Pancreas (tissue), 10 donors: ENCODE measurements at places on chromosomes 6 and 20.

DNA sequence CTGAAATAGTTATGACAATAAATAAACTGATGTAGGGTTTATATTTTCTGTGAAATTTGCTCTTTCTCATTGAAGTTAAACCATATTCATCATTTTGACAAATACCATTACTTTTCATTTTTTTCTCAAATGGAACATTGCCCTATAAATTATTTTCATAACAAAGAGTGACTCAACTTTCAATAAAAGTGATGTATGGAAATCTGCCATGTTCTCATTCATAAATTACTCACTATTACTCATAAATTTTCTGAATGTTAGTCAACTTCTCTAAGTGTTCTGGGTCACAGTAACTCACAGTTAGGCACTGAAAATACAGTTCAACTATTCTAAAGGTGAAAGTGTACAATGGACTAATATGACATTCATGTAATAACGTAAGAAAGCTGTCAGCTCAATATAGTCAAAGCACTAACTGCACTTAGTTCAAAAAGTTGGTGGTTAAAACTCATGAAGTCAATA is 19.0 kb upstream of the STX11 start:
- H3K27ac ChIP-seq, result no peak overlapping the region
- DNase-seq, result no peak
- no peaks in the 10 kb centered on the region for H3K4me1 ChIP-seq
- H3K27me3 ChIP-seq, result no peaks in the 10 kb centered on the region
- no peaks in the 10 kb centered on the region for H3K36me3 ChIP-seq
- H3K4me3 ChIP-seq, result no peak overlapping the region

DNA sequence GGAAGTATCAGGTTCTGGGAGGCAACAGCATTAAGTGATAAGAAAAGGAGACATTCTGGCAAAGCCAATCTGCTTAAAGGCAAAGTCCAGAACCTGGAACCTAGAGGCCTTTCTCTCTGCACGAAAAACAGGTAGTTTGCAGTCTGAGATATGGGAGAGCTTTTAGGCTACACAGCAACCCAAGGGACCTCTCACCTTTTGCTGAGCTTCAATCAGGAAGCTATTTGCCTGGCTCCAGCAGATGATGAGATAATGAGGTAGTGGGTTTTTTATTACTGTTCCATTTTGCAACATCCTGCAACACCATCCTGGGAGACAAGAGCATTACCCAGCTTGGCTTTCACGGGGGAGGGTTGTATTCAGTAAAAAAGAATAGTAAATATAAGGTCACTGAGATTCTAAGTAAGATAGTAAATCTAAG is 143.1 kb downstream of the ADGRG6 start:
- no peak for DNase-seq
- no peak overlapping the region for H3K27ac ChIP-seq
- no peaks in the 10 kb centered on the region for H3K4me1 ChIP-seq
- no peaks in the 10 kb centered on the region for H3K27me3 ChIP-seq
- H3K36me3 ChIP-seq, result no peaks in the 10 kb centered on the region
- H3K4me3 ChIP-seq, result no peak overlapping the region

DNA sequence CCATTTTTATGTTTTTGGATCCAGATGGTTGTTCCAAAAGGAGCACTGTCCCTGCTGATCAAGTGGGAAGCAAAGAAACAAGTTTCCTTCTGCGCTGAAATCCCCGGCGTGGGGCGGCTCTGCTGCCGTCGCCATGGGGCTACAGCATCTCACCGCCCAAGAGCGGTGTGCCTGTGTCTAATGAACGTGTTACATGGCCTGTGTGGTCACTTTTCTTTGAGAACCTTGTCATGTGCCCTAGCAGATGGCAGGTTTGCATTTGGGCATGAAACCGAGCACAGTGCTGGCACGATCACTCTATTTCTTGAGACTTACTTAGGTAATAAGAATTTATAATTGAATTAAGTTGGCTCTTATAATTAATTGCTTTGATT is 51.9 kb downstream of the ZDHHC14 start:
- no peak overlapping the region for H3K4me3 ChIP-seq
- H3K27ac ChIP-seq, result peak overlapping the region; percentile 19

GRCh38 chr6:167094436-167094819 is 28.5 kb upstream of the CCR6 start:
- no peak overlapping the region for H3K27ac ChIP-seq
- no peaks in the 10 kb centered on the region for H3K27me3 ChIP-seq
- H3K4me3 ChIP-seq, result no peak overlapping the region
- H3K36me3 ChIP-seq, result no peaks in the 10 kb centered on the region
- no peak for DNase-seq
- H3K4me1 ChIP-seq, result no peaks in the 10 kb centered on the region
